ENCODE measurements at places on chromosomes 1 and 21.

DNA sequence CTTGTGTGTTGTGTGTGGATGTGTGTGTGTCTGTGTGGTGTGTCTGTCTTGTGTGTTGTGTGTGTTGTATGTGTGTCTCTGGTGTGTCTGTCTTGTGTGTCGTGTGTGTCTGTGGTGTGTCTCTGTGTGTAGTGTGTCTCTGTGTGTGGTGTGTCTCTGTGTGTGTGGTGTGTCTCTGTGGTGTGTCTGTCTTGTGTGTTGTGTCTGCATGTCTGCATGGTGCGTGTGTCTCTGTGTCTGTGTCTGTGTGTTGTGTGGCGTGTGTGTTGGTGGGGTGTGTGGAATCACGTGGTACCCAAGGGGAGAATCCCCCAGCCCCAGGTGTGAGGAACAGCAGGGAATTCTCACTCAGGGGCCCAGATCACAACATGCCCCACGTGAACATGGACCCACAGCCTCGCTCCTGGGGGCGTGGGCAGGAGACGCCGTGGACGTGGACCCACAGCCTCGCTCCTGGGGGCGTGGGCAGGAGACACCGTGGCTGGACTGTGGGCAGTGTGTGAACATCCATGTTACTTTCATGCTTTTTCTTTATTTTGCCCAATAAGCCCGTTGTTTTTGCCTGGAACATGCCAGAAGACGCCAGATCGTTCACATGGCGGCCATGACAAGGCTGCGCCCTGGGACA, 67.8 kb downstream of the SLC19A1 start:
- DNase-seq, result no peak

DNA sequence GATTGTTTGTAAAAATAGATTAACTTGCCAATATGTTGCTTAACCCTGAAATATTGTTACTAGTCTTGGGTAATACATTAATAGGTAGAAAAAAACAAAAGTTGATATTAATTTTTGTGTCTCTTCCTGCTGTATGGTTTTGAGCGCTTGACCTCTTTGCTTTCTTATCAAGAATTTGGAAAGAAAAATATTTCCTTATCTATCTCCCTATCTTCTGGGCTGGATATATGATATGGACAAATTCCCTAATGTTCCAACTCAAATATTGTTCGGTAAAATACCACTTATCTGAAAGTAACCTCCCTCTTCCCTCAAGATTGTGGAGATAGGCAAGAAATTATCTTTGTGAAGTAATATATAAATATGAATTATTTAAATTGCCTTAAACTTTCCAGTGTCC, 57.3 kb downstream of the ADGRL4 start:
- no peak for DNase-seq

DNA sequence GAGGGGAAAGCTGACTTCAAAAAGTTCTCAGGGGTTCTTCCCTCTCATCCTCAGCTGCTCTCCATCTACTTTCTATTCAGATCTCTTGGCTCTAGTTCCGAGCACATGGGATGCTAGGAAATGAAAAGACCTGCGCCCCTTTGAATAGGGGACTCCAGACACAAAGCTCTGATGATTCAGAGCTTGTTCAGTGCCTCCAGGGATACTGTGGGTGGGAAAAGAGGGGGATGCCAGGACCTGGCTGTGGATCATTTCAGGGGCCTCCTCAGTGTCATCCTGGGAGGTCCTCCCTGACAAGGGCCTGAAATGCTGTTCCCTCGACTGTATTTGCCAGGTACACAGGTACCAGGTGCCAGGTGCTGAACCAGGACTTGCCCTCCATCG, 943 bp upstream of the KIAA0040 start:
- no peak for DNase-seq

DNA sequence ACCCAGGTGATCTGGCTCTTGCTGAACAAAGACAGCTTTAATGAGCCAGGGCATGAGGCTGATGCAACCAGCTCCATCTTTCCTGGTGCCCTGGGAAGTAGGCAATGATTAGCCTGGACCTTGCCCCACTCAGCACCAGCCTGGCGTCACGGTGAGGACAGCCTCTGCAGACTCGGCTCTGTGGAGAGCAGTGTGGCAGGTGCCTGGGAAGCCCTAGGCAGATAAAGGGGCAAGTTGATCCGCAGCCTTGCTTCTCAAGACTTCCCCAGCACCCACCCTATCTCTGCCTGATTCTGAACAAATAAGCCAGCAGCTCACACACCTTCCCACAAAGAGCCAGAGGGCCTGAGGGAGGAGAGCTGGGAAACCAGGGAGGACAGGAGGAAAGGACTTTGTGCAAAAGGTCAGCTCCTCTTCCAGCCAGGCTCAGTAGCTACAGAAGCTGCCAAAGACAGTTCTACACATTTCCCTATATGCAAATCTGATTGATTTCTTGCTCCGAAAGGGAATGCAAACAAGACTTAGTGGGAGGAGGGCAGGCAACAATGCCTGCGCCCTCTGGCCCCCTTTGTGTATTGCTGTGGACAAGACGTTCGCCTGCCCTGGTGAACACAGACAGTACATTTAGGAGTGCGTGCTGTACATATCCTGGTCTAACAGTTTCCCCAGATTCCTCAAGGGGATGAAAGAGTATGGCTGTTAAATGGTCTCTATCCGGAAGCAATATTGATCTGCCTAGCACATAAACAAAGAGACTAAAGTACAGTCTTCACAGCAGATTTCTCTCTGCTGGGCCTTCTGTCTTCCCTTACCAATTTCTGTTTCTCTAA, 63.8 kb downstream of the BCAR3 start:
- DNase-seq, result no peak

GRCh38 chr1:87826681-87827251, 498.1 kb downstream of the LMO4 start:
- DNase-seq, result no peak

DNA sequence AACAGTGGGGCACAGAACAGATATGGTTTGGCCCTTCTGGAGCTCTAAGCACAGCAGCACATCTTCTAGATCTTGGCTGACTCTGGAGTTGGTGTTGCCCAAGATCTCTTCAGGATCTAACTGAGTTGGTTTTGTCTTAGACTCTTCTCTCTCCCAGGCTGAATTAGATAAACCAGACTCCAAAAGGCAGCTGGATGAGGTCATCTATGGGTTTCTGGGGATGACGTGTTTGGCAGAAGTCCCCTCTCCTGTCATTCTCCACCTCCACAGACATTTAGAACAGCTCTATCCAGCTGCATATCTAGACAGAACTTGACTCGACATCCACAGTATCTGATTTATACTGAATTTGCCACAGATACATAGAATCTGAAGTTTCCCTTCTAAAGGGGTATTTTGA, 75.3 kb downstream of the ST6GALNAC5 start:
- no peak for DNase-seq

GRCh38 chr1:161432091-161432490, 64.4 kb upstream of the CFAP126 start:
- no peak for DNase-seq

GRCh38 chr1:165884009-165884689, 56.7 kb downstream of the UCK2 start:
- no peak for DNase-seq

- no peak for DNase-seq
Observed at GRCh38 chr1:39671433-39671792, 494 bp downstream of the NT5C1A start.

GRCh38 chr1:220044678-220045355, 1.5 kb downstream of the EPRS1 start:
- no peak for DNase-seq

DNA sequence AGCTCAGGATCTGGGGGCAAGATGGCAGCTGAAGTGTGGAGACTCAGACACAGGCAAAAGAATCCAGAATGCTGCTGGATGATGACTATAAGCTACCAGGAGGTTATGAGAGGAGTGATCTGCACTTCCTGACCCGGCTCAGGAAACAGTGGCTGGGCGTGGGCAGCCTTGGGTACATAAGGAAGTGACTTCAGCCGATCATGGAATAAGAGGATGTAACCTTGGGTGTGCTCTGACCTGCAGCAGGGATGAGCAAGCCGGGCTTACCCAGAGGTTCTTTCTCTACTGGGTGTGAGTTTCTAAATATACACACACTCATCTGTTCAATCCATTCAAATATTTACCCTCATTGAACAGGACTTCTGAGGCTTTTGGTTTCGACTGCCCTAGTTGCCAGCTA, 62.7 kb downstream of the CD34 start:
- DNase-seq, result no peak

- peak; percentile 13 for DNase-seq
Observed at GRCh38 chr1:147723691-147724323, 36.6 kb downstream of the GJA5 start.
